ENCODE measurements at places on chromosomes 13 and 19.
A peak's percentile ranks its signal among the peaks of the same experiment; 100 is the strongest.

GRCh38 chr19:19711934-19712828, 20.7 kb downstream of the ZNF14 start:
- DNase-seq: no peak

DNA sequence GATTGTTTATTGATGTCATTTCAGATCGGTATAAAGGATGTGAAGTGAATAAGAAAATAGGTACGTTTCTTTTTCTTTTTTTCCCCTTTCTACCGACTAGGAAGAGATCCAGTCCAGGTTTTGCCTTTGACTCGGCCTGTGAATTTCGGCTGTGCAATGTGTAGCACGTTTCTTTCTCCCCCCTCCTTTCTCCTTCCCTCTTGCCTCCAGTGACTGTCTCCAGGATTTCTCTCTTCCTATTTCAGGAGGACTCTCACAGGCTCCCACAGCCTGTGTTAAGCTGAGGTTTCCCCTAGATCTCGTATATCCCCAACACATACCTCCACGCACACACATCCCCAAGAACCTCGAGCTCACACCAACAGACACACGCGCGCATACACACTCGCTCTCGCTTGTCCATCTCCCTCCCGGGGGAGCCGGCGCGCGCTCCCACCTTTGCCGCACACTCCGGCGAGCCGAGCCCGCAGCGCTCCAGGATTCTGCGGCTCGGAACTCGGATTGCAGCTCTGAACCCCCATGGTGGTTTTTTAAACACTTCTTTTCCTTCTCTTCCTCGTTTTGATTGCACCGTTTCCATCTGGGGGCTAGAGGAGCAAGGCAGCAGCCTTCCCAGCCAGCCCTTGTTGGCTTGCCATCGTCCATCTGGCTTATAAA, at the start of gene GPC6:
Gene GPC6, plus strand, starts transcription at position 185 of the 657 bp plus-strand sequence.
- DNase-seq: peak; percentile 69

- no peak for DNase-seq
Observed at GRCh38 chr13:43044720-43045301, 21.4 kb downstream of the DNAJC15 start.

DNA sequence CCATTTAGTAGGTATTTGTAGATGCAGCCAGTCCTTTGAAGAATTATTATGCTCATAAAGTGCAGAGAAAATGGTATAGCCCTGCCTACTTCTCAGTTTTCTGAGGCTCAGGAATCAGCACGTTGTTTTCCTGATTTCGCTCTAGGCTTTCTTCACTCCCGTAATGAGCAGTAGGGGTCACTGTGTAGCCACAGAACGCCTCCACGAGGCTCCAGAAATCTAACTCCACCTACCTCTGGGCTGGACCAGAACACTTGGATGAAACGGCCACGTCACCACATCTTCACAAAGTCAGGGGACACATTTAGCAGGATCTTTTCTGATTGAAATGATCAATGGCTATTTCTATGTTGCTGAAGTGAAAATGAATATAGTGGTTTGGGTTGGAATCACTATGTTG, 49.8 kb upstream of the GTF3A start:
- DNase-seq: peak; percentile 47

DNA sequence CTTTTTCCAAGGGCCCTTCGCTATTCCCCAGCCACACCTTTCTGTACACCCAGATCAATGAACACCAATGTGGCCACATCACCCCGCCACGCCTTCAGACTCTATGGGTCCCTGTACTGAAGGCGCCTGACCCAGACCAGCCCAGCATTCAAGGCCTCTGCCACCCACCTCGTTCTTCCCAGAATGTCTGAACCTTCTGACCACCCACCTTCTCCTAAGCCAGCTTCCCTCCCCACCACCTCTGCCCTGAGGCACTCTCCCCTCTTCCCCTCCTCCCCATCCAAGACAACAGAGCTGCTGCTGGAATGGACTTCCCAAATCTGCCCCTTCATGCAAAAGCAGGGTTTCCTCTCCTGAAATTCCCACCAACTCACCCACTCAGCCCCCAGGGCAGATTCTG, 3.3 kb upstream of the CEACAM20 start:
- DNase-seq: no peak

- DNase-seq: no peak
Observed at GRCh38 chr13:43411741-43412140, 375.0 kb downstream of the ENOX1 start.

DNA sequence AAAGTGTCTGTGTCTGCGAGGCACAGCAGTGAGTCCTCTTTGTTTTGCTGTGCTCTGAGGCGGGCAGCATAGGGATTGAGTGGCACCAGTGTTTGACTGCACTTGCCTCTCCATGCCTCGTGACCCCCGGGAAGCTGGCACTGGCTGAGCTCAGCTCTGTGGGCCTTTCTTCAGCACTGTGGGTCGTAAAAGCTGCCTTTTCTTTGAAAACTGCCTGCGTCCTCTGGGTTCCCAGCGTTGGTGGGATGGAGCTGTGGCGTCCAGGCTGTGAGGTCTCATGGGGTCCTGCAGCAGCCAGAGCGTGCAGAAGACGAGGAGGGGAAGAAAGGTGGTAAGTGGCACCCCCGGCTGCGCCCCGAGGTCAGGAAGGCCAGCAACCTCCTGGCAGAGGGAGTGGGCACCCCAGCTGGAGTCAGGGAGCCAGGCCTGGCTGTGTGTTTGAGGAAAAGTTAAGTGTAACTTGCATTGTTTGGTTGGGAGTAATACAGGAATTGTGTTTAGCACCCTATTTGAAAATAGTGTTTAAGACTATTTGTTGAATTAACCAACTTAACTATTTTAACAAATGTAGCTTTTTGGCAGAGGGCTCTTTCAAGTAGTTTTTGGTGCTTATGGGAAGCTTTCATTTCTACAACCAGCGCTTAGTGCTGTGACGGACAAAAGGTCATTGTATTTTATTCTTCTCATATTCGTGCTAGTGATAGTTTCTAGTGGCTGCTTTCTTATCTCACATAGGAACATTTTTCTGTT, 79.3 kb upstream of the TEX29 start:
- no peak for DNase-seq

DNA sequence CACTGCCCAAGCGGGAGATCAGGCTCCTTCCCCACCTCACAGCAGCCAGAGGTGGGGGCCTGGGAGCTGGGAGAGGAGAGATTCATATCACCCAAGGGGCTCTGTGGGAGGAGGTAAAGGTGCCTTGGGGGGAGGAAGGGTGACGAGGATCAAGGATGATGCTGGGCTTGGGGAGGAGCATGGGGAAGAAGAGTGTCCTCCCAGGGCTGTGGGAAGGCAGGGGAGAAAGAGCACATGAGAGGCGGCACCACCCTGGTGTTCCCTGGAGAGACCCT, 82.7 kb downstream of the ANKRD10 start:
- DNase-seq: no peak

- no peak for DNase-seq
Observed at GRCh38 chr19:43420954-43421353, 6.3 kb downstream of the TEX101 start.

- no peak for DNase-seq
Observed at GRCh38 chr19:27971869-27972268, 1241.1 kb downstream of the UQCRFS1 start.

All from NCI-H446 treated with DMSO at 0.1 percent for 48 hours (cell line).